CD14-positive monocyte (primary cell): ENCODE measurements at places on chromosomes 7 and 10. TPM values are rescaled to one million over a fixed set of nuclear protein-coding genes. Genes with fewer than 3 reads are reported as not detected.
A peak's percentile ranks its signal among the peaks of the same experiment; 100 is the strongest.

DNA sequence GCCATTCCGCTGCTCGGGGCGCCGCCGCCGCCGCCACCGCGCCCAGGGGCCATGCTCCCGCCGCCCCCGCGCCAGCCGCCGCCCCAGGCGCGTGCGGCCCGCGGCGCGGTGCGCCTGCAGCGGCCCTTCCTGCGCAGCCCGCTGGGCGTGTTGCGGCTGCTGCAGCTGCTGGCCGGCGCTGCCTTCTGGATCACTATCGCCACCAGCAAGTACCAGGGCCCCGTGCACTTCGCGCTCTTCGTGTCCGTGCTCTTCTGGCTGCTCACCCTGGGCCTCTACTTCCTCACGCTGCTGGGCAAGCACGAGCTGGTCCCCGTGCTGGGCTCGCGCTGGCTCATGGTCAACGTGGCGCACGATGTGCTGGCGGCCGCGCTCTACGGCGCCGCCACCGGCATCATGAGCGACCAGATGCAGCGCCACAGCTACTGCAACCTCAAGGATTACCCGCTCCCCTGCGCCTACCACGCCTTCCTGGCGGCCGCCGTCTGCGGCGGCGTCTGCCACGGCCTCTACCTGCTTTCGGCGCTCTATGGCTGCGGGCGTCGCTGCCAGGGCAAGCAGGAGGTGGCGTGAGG is 383 bp downstream of the MARVELD1 start:
- DNase-seq: peak; percentile 78
- peaks cover 59% of the 10 kb centered on the region for H3K4me1 ChIP-seq
- H3K27me3 ChIP-seq: no peaks in the 10 kb centered on the region
- H3K36me3 ChIP-seq: peaks cover 19% of the 10 kb centered on the region
- H3K27ac ChIP-seq: peak overlapping the region; percentile 68

The TMEM196 gene
- not detected in 2 replicates for polyA plus RNA-seq

DNA sequence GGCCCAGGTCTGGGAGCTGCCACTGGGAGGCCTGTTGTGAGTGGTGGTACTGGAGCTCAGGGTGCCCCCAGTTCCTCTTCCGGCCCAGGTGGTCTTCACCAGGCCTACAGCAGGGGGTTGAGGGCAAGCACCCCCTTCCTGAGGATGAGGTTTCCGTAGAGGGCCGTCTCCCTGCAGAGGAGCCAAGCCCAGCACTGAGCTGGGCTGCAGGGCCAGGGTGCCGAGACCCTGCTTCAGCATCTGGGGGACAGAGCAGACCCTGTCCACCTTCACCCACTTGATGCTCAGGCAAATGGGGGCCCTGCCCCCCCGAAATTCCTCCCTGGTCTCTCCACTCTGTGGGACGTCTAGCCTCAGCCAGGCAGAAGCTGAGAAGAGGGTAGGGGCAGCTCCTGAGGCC is 2.6 kb downstream of the FUOM start:
- no peaks in the 10 kb centered on the region for H3K27me3 ChIP-seq
- H3K27ac ChIP-seq: no peak overlapping the region
- H3K4me3 ChIP-seq: no peak overlapping the region
- H3K4me1 ChIP-seq: peaks cover 20% of the 10 kb centered on the region

- no peaks in the 10 kb centered on the region for H3K4me1 ChIP-seq
- H3K27ac ChIP-seq: no peak overlapping the region
- DNase-seq: no peak
- H3K27me3 ChIP-seq: no peaks in the 10 kb centered on the region
These were observed 22.9 kb downstream of the ABRAXAS2 start for GRCh38 chr10:124824507-124824906.

DNA sequence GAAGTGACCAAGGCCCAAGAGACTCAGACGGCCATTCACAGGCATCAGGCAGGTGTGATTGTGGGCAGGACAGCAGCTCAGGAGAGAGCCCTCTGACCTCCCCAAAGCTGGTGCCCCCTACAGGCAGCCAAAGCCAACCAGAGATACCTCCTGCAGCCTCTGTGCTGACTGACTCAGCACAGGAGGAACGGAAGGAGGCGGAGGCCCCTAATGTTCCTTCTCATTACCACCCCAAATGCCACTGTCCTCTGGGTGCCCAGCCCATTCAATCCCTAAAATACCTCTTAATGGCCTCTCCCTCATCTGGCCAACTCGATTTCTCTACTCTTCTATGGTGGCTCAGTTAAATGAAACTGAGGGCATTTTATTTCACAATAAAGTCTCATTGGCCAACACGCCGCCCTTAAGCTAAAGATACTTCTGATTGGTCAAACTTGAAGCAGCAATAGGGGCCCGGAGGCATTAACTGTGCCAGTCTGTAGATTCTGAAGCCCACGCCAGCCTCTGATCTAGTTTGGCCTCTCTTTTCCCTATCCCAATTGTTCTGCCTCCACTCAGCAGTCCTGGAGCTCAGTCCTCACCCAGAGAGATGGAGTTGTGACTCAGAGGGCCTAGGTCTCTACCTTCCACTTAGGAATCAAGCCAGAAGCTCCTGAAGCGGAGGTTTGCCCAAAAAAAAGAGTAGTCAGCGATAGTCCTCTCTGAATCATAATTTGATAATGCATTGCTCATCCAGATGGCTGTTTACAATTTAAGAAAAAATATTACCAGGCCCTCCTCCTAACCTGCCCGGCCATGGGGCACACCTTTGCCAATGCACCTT is 1.2 kb downstream of the CYREN start:
- peak overlapping the region; percentile 96 for H3K27ac ChIP-seq
- peaks cover 51% of the 10 kb centered on the region for H3K4me1 ChIP-seq
- H3K4me3 ChIP-seq: peak overlapping the region; percentile 70
- DNase-seq: peak; percentile 57

GRCh38 chr10:94489976-94490788 is 55.4 kb upstream of the HELLS start:
- H3K27ac ChIP-seq: no peak overlapping the region
- no peaks in the 10 kb centered on the region for H3K36me3 ChIP-seq
- no peaks in the 10 kb centered on the region for H3K4me1 ChIP-seq
- H3K27me3 ChIP-seq: no peaks in the 10 kb centered on the region

The CYP2C9 gene
- not detected for polyA plus RNA-seq

- no peak overlapping the region for H3K4me3 ChIP-seq
- no peaks in the 10 kb centered on the region for H3K27me3 ChIP-seq
- H3K36me3 ChIP-seq: peaks cover 27% of the 10 kb centered on the region
- H3K4me1 ChIP-seq: no peaks in the 10 kb centered on the region
- H3K27ac ChIP-seq: no peak overlapping the region
These were observed 116.3 kb downstream of the CUX1 start for GRCh38 chr7:101933688-101934121.

GRCh38 chr7:133645884-133646391 is 393.1 kb downstream of the EXOC4 start:
- no peak overlapping the region for H3K4me3 ChIP-seq
- no peaks in the 10 kb centered on the region for H3K27me3 ChIP-seq
- H3K27ac ChIP-seq: peak overlapping the region; percentile 62
- H3K4me1 ChIP-seq: peaks cover 34% of the 10 kb centered on the region

The NEUROG3 gene
- polyA plus RNA-seq: not detected

The TBC1D12 gene
- 3.1 TPM for polyA plus RNA-seq

The NDUFA5 gene
- polyA plus RNA-seq: 2.0 and 6.9 TPM in 2 replicates

The GLI3 gene
- polyA plus RNA-seq: not detected

DNA sequence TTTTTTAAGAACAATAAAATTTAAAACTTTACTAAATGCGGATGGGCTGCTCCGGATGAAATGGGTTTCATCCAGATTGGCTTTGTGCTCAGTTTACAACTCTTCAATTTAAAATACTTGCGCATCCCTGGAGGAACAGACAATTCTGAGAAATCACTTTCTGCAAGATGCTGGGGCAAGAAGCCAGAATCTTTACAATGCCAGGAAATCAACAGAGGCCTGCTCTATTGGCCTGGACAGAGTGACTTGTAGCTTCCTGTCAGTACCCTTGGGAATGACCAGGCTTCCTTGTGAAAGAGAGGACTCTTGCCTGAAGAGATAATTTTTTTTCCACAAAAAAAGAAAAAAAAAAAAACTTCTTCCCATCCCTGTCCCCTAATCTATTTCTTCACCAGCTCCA is 3.9 kb upstream of the FAM13C start:
- no peak for DNase-seq
- H3K4me3 ChIP-seq: no peak overlapping the region
- no peaks in the 10 kb centered on the region for H3K36me3 ChIP-seq
- H3K27me3 ChIP-seq: peaks cover 13% of the 10 kb centered on the region
- H3K4me1 ChIP-seq: no peaks in the 10 kb centered on the region

- no peak overlapping the region for H3K4me3 ChIP-seq
- DNase-seq: no peak
- no peaks in the 10 kb centered on the region for H3K27me3 ChIP-seq
- no peak overlapping the region for H3K27ac ChIP-seq
- peaks cover 10% of the 10 kb centered on the region for H3K4me1 ChIP-seq
These were observed 1.7 kb upstream of the CYCS start for GRCh38 chr7:25126751-25127150.

GRCh38 chr10:132836248-132836831 is 50.4 kb upstream of the NKX6-2 start:
- H3K36me3 ChIP-seq: no peaks in the 10 kb centered on the region
- H3K27me3 ChIP-seq: no peaks in the 10 kb centered on the region
- H3K4me1 ChIP-seq: no peaks in the 10 kb centered on the region
- DNase-seq: no peak

DNA sequence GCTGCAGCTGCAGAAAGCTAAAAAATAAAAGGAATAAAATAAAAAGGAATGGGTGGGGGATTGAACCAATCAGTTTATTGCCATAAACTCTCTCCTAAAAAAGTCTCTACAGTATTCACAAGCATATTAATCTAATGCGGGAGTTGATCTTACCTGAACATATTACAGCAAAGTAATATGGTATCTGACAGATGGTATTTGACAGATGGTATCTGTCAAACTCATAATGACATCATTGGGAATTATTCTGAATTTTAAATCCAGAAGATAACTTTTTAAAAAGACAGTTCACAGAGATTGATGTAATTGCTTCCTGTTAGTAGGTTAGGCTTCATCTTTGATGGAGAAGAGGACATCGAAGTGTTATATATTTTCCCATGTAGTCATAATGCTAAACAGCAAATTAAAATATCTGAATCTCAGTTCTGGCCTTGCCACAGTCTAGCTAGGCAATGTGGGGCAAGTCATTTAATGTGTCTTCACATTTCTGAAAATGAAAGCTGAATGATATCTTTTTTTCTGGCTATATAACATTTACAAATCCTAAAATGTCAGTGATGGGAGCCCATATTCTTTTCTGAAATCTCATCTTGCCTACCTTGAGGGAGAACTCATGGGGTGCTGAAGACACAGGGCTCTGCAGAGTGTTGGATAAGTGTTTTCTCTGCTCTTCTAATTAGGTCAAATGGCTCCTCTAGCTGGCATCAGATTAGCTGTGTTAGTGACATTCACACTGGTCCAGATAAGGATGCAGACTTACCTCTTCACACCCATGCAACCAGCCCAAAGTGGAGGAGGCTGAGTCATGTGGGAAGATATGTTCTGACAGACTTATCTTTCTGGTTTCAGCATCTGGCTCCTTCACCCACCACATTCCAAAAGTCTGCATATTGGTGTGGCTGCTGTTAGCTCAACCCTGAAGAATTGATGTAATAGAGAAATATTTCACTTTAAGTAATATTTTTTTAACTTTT is 2.1 kb upstream of the LIPM start:
- H3K27ac ChIP-seq: no peak overlapping the region
- H3K4me1 ChIP-seq: no peaks in the 10 kb centered on the region
- DNase-seq: no peak
- no peak overlapping the region for H3K4me3 ChIP-seq
- no peaks in the 10 kb centered on the region for H3K36me3 ChIP-seq
- peaks cover 12% of the 10 kb centered on the region for H3K27me3 ChIP-seq

GRCh38 chr10:120285408-120285807 is 171.6 kb upstream of the PLPP4 start:
- no peak for DNase-seq
- H3K4me3 ChIP-seq: no peak overlapping the region
- no peaks in the 10 kb centered on the region for H3K4me1 ChIP-seq
- H3K27me3 ChIP-seq: no peaks in the 10 kb centered on the region

GRCh38 chr7:2920956-2921652 is 77.0 kb upstream of the GNA12 start:
- H3K27me3 ChIP-seq: no peaks in the 10 kb centered on the region
- DNase-seq: no peak
- H3K36me3 ChIP-seq: no peaks in the 10 kb centered on the region
- H3K27ac ChIP-seq: no peak overlapping the region
- H3K4me3 ChIP-seq: no peak overlapping the region

The UPK3BL1 gene
- 19.6 TPM for polyA plus RNA-seq

DNA sequence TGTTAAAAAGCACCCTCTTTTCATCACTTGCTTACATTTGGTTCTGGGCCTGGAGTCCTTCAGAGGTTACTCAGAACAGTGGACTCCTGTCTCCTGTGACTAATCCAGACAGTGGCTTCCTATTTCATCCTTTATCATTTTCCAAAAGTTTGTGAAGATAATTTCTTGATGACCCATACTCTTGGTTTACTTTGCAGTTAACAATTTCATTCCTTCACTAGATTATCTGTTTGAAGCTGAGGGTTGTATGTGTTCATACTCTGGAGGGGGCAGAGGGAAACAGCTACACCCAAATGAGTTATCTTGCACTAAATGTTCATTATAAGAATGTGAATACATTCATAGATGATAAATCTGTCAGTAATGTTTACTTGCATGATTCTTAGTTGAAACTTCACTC is 124.7 kb downstream of the ZNF248 start:
- no peaks in the 10 kb centered on the region for H3K4me1 ChIP-seq
- no peaks in the 10 kb centered on the region for H3K36me3 ChIP-seq
- H3K4me3 ChIP-seq: no peak overlapping the region
- no peak overlapping the region for H3K27ac ChIP-seq

The ZNF777 gene
- polyA plus RNA-seq: 0.25 TPM

The FAM237B gene
- not detected for polyA plus RNA-seq

The CUZD1 gene
- polyA plus RNA-seq: not detected

The RAMP3 gene
- polyA plus RNA-seq: not detected

DNA sequence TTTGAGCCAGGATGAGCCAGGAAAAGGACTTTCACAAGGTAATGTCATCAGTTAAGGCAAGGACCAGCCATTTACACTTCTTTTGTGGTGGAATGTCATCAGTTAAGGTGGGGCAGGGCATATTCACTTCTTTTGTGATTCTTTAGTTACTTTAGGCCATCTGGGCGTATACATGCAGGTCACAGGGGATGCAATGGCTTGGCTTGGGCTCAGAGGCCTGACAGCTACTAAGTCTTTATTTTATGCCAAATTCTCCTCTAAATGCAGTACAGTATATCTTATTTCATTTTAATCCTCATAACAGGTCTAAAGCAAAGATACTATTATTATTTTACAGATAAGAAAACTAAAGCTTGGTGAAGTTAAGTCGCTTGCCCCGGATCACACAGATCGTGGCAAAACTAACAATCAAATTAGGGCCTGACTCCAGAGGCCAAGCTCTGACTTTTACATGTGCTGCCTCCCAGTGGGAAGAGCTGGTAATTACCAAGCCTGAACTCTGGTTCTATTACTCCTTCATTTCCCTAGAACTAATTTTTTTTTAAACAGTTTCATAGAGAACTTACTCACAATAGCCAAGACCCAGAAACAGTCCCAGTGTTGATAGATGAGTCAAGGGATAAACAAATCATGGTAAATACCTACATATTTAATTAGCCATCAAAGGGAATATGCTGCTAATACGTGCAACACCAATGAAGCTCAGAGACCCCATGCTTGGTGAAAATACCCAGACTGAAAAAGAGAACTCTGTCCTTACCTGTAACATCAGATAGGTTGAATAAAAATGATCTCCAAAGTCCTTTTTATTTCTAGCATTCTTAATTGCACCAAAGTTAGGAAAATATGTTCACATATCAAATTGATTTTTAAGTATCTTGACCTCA is 35.4 kb downstream of the C7orf25 start:
- DNase-seq: peak; percentile 32
- no peak overlapping the region for H3K27ac ChIP-seq
- H3K4me1 ChIP-seq: peaks cover 25% of the 10 kb centered on the region
- no peaks in the 10 kb centered on the region for H3K27me3 ChIP-seq
- no peaks in the 10 kb centered on the region for H3K36me3 ChIP-seq
